NCI-H2171 treated with DMSO at 0.1 percent for 48 hours (cell line): ENCODE measurements at places on chromosomes 6 and 20.

- DNase-seq: no peak
Measured at GRCh38 chr20:41939659-41940058, 321.5 kb upstream of the CHD6 start.

DNA sequence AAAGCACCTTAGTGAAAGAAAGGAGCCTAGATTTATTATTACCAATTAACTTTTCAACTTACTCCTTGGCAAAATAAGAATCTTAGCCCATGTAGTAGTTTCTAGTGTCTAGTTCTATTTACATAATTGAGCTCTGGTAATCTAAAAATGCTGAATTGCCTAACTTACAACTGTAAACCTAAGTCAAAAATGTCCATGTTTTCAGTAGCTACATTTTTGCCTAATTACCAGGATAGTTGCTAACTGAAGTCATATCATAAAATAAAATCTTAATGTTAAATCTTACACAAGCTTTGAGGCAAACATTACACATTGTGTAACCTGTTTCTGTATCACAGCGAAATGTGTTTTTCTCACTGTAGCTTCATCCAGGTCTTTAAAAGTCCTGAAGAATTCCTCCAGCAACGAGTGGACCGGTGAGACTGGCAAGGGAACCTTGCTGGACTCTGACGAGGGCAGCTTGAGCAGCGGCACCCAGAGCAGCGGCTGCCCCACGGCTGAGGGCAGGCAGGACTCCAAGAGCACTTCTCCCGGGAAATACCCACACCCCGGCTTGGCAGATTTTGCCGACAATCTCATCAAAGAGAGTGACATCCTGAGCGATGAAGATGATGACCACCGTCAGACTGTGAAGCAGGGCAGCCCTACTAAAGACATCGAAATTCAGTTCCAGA is 7.6 kb upstream of the CLDN20 start:
- DNase-seq: no peak

- no peak for DNase-seq
Measured at GRCh38 chr20:21665687-21666446, 39.6 kb upstream of the PAX1 start.

DNA sequence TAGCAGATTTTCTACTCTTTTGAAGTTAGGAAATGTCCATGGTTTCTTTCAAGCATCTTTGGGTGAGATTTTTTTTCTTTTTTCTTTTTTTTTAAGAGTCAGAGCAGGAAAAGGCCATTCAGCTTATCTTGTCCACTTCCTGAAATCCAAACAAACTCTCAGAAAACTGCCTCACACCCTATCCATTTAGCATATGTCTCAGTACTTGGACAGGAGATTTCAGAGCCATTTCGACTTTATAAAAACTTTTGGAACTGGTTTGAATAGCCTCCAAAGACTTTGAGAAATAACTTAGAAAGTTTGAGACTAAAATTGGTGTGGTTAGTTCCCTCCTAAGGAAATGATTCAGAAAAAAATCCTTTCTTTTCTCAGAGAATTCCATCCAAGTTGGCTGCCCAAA is 125.1 kb downstream of the MYLK4 start:
- DNase-seq: no peak

GRCh38 chr6:41194386-41194785 is 6.6 kb downstream of the TREML2 start:
- no peak for DNase-seq

GRCh38 chr6:165843121-165843520 is 180.1 kb upstream of the PDE10A start:
- DNase-seq: no peak

GRCh38 chr6:108117427-108118358 is 43.2 kb upstream of the OSTM1 start:
- peak; percentile 42 for DNase-seq

DNA sequence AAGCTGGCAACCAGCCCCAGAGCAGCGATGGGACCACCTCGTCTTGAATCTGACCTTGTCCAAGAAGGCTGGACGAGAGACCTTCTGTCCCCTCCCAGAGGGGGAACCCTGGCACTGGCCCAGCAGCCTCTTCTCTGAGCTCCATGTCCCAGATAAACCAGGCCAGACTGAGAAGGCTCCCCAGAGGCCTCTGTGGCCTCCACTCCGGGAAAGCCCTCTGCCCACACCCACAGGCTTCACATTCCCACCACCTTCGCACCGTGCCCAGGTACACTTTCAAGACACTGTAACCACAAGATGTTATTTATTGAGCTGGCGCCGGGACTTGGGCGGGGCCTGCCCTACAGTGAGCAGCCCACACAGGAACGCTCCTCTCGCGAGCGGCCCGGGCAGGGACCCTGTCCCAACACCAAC is 33.2 kb downstream of the ADA start:
- DNase-seq: no peak
